ENCODE measurements at places on chromosomes 16 and 17.

DNA sequence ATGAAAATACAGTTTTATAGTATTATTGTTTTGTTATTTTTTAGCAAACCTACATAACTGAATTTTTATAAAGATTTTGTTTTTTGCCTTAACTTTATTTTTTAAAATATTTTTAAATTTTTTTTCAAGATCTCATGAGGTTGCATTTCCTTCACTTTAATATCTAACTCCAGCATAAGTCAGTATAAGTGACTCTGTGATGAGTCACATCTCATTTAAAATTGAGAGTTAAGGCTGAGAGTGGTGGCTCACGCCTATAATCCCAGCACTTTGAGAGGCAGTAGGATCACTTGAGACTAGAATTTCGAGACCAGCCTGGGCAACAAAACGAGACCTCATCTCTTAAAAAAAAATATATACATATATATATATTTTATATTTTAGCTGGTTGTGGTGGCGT is 44.0 kb downstream of the NLK start:
- DNase-seq, result no peak

DNA sequence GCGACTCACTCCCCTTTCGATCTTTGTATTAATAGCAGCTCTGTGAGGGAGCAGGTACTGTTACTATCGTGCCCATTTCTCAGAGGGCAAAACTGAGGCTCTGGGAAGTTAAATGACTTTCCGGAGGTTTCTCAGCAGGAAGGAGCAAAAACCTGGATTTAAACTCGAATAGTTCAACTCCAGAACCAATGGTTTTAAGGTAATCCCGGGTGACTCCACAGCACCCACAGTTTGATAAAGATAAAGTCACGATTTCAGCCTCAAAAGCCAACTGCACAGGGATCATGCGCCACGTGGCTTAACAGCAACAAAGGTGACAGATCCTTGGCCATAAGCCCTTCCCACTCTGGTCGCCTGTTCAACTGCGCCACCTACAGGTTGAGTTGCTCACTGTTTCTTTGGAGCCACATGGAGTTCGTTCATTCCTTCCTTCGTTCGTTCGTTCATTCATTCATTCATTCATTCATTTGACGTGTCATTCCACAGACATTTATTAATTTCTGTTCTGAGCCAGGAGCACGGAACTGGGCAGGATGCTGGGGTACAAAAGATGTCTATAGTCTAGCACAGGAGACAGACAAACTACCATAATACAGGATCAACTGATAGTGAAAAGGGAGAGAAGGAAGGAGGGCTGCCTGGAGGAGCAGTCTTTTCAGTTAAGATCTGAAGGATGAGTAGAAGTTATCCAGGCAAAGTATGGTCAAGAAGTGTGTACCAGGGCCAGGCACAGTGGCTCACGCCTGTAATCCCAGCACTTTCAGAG is 134.8 kb downstream of the HS3ST2 start:
- DNase-seq, result peak; percentile 70

DNA sequence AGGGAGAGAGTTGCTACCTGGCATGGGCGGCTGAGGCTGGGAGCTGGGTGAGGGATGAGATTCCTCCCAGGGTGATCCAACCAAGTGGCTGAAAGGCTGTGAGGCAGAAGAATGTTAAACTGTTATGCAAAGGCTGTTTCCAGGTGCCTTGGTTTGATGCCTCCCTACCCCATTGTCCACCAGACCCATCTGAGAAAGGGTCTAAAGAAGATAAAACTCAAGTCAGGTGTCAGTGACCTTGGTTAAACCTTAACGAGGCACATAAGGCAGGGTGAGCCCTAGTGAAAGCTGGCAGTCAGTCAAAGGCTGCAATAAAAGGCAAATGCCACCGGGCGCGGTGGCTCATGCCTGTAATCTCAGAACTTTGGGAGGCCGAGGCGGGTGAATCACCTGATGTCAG is 23.8 kb downstream of the LDHD start:
- DNase-seq, result no peak

DNA sequence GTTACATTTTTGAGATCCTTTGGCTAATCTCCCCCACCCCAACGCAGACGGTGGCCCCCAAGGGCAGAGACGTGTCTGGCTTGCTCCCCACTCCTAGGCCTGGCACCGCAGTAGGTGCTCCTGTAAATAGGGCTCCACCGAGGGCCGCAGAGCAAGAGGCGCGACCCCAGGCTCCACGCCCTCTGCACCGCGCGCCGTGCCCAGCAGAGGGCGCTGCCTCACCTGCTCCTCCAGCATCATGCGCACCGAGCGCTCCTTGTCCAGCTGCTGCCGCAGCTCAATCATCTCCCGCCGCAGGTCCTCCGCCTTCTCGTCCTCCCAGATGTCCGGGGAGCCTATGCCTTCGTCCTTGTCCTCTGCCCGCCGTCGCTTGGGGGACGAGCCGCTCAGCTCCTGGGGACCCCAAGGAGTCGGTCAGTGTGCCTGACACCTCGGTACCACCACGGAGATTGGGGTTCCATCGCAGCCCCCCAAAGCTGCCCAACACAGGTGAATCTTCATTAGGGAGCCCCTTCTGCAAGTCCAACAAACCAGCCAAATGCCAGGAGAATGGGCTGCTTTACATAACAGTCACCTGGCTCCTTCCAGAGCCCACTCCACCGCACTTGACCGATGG is 11.2 kb downstream of the TFAP4 start:
- DNase-seq, result no peak

- DNase-seq, result peak; percentile 41
These were observed 11.7 kb upstream of the ZNF594 start for GRCh38 chr17:5203178-5203907.

DNA sequence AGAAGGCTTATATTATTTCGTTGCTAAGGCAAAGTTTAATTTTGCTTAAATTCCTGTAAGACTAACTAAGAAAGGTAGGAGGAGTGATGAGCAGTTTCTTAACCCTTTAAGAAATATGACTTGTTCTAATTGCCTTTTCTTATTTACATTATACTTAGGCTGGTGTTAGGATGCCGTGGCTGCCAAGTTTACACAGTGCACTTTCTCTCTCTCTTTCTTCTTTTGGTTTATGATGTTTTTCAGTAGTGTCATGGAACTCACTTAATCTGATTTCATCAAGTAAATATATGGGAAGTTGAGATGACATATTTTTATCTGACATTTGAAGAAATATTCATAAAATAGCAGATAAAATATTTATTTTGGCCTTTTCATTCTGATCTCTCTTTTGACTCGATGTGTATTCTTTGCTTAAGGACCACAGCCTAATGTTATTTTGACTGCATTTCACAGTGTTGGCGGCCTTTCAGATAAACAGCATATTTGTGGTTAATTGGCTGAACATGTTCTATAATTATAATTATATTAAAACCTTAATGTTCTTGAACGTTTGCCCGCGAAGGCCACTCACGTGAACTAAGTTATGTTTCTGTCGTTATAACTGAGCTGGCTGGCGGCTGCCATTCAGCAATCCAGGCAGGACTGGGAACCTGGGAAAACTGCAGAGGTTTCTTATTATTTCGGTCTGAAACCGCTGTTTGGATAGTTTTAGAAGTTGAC is 191.6 kb downstream of the WWOX start:
- no peak for DNase-seq

GRCh38 chr16:500709-501108 is 26.8 kb upstream of the CAPN15 start:
- no peak for DNase-seq

DNA sequence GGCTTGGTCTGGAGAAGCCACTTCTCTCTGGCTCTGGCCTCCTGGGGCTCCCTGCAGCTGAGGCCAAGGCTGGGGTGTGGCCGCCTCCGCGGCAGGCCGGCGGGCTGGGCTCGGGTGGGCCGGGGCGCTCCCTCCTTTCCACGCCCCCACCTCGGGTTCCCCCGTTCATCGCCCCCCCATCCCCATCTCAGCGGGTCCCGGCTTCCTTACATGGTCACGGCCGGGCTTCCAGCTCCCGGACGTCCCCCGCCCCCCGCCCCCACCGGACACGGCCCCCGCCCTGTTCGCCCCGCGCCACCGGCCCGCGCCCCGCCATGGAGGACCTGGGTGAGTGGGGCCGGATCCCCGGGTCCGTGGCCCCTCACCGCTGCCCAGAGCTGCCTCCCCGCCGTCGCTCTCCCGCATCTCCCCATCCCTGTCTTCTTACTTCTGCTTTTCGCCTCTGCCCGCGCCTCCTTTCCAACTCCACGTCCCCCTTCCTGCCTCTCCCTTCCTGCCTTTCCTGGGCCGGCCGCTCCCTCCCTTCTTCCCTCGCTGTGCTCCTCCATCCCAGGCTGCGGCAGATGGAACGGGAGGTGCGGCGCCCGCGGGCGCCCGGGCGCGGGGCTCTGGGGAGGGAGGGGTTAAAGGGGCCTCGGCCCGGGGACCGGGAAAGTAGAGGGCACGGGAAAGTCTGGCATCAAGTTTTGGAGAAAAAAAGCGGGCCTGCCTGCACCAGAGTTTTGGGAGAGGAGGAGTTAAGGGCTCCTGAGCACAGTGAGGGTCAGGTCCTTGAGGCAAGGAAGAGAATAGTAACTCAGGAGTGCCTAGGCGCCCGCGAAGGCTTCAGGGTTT is at the start of gene TGFB1I1:
TSS of gene TGFB1I1 (plus strand) at position 278 of the 834 bp plus-strand sequence. CDS start at position 315, 37 bp downstream.
- peak; percentile 94 for DNase-seq

DNA sequence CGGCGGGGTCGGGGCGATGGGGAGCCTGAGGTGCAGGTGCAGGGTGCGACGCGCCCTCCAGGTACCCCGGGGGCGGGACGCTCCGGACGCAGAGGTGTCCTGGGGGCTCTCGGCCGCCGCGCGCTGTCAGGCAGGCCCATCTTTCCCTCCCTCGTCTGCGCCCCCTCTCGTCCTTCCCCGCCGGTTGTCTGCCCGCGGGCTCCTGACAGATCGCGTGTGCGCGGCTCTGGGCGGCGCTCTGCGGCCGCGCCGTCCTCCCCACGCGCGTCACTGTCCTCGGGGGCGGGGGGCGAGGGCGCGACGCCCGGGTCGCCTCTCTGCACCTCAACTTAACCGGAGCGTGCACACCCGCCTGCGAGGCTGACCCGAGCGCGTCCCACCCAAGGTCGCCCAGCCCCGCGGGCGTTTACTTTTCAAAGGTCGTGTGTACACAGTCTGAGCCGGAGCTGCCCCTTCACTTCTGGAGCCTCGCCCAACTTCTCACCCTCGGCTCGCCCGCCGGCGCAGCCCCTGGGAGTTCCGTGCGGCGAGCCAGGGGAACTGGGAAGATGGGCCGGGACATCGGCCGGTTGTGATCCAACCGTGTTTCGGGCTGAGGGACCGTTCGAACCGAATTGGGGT is 512 bp downstream of the AKAP1 start:
- DNase-seq, result peak; percentile 80

GRCh38 chr17:78769196-78769773 is 12.8 kb downstream of the CYTH1 start:
- DNase-seq, result no peak

GRCh38 chr16:26542198-26542597 is 524.5 kb upstream of the C16orf82 start:
- DNase-seq, result no peak

- DNase-seq, result peak; percentile 75
These were observed 145.5 kb upstream of the SOX9 start for GRCh38 chr17:71975331-71975801.

GRCh38 chr16:67928561-67929364 is 2.9 kb downstream of the CTRL start:
- peak; percentile 87 for DNase-seq

DNA sequence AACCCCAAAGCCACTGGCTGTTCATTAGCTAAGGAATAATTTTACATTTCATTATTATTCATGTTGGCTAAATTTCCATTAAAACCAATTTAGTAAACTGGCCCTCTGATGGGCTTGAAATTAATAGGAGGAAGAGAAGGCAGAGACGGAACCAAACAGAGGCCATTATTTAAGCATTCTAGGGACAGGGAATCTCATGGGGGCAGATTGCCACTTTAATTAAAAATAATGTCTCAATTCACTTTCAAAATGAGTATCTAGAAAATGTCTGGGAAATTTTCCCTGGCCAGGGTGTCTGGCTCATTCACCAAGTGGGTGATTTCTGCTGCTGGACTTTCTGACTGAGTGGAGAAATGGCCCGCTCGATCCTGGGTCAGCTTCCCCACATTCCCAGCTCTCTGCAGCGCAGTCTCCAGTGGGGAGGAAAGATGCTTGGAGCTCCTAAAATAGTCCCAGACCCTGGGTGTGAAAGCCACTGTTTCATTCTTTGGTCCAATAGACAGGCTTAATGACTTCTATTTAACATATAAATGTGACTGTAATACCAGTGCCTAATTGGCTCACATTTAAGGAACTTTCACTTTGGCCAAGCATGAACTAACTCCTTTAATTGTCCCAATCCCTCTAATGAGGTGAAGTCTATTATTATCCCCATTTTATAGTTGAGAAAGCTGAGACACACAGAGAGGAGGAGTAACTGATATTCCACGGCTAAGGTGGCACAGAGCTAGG is 64.3 kb downstream of the IRX6 start:
- no peak for DNase-seq

DNA sequence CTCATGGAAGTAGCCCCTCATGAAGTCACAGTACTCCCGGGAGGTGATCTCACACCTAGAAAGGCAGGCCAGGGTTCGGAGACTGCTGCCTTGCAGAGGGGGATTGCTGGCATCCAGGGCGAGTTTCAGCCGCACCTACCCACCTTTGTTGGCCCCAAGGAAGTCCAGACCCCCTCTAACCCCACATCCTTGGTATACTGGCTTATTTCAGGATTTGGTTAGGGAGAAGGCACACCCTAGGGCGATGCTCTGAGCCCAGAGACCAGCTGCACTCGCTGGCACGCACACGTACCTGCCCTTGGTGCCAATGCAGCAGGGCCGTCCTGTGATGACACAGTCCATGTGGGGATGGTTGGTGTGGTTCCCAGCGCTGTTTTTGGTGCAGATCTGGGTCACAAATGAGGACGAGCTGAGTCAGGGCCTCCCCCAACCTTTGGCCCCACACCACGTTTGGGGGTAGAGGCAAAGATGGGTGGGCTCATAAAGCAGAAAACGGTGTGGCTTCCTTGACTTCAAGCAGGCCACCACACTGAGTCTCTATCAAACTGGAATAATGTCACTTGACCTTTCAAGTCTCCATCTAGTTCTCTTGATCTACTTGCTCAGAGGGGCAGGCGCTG is 5.9 kb downstream of the SNRNP25 start:
- no peak for DNase-seq

GRCh38 chr16:87227296-87227951 is 89.8 kb downstream of the C16orf95 start:
- peak; percentile 73 for DNase-seq

- DNase-seq, result no peak
These were observed 3.7 kb downstream of the NUBP2 start for GRCh38 chr16:1786242-1787055.

DNA sequence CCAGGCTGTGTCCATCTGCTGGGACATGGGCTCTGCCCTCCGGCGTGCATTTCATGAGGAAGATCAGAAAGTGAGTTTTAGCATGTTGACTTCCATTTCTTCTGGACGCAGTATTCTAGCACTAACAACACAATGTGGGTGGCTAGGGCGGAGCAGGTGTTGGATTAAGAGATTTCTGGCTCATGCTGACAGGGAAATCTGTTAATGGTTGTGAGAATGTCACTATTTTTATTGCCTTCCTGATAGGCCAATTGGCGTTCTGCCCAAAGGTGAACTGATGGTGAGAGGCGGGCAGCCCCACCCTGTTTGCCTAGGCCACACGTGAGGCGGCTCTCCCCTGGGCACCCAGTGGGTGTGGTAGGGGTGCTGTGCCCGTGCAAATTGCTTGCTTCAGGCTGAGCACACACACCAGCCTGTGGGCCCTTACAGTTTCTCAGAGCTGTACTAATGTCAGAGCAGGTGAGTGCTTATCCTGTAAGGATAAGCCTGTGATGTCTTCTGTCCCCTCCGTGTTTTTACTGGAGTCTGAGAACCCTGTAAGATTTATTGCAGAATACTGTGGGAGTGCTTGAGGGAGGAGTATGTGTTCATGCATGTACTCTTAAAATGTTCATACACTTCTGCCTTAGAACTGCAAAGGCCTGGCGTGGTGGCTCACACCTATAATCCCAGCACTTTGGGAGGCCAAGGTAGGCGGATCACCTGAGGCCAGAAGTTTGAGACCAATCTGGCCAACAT is 30.9 kb downstream of the PGS1 start:
- DNase-seq, result no peak

GRCh38 chr16:88375996-88376834 is 6.5 kb upstream of the ZNF469 start:
- DNase-seq, result no peak
